ENCODE measurements at places on chromosomes 7 and 10.

DNA sequence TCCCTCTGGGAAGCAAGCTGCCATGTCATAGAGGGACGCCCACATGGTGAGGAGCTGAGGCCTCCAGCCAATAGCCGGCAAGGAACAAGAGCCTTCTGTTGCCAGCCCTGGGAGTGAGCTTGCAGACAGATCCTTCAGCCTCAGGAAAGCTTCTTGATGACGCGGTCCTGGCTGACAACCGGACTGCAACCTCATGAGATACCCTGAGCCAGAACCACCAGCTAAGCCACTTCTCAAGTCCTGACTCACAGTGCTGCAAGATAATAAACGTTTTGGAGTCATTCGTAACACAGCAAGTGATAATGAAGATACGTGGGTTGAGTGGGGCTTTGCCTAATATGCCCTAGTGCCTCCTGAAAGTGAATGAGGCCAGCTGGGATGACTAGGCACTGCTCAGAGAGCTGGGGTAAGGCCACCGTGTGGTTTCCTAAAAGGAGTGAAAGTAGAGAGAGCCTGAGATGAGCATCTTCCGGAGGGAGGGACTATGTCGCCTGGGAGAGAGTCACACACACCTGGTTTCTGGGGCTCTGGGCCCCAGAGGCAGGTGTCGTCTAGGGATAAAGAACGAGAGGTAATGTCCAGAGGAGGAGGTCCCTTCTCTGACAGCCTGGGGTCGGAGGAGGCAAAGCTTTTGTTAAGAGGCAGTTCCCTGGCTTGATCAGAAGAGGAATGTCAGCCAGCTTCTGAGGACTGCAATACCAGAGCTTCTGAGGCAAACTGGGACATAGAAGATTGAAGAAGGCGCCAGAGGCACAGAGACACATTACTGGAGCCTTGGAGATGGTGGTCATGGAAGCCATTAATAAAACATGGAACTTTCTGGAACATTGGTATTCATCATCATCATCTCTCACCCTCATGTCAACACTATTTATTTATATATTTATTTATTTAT, 53.6 kb downstream of the PYROXD2 start:
- DNase-seq = peak; percentile 85

DNA sequence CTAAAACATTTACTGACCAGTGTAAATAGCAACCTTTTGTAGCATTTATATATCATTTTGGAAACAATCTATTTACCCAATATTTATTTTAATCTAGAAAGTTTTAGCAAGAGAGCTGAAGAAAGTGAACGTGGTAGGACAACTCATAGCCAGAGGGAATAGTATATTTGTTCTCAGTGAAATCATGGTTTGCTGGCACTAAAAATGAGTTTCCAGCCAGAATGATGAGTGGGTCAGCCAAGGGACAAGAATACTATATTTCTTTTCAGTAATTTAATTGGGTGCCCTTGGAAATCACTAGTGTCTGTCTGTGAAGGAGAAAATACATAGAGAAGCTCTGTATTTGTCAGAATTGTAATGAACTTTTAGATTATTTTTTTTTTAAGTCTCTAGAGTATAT, 74.9 kb downstream of the MINPP1 start:
- DNase-seq = no peak

DNA sequence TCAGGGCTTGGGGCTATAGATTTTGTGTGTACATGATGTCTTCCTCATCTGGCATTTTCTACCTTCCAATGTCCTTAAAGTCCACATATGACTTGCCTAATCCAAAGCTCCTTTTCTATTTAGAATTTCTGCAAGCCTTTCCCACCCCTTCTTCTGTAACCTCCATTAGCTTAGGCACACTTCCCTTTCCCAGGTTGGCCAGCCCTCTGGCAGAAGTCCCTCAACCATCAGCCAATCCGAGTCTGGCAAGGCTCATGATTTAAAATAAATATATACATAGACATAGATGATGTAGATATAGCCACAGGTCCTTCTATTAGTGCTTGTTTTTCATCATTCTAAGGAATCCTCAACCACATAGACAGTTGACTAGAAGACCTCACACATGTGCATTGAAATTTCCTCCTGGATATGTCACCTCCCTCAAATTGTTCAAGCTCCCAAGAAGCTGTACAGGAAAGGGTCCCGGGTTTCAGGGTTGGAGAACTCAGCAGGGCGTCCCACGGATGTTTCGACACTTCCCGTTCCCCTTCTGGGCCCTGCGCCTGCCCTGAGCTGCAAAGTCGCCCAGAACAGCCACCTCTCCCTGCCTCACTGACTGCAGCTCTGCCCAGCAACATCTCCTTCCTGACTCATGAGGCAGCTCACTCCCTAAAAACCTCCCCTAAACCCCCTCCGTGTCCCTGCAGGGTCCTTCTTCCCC, 20.4 kb upstream of the PIK3AP1 start:
- DNase-seq = peak; percentile 93

DNA sequence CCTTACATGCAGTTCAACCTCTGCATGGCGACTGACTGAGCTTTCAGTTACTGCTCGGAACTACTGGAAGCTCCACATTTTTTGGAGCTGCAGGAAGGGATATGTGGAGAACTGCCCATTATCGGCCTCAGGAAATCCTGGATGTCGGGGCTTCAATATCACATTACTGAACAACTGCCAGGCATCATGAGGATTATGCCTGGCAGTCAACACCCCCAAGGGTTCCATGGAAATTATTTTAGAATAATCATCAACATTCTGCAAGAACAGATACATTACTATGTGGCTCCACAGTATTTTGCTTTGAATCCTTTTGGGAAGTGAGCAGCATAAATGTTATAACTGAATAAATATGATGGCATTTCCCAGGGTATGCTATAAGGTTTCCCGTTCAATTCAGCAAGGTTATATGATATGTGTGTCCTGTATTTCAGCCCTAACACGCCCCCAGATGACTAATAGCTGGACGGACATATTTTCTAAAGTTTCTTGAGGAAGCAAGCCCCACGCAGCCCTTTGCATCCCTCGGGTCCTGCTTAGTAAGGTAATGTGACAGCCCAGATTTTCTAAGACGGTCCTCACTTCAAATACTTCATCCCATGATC, 53.0 kb upstream of the OPALIN start:
- DNase-seq = no peak

GRCh38 chr10:93083743-93084539, 10.2 kb downstream of the CYP26A1 start:
- no peak for DNase-seq

DNA sequence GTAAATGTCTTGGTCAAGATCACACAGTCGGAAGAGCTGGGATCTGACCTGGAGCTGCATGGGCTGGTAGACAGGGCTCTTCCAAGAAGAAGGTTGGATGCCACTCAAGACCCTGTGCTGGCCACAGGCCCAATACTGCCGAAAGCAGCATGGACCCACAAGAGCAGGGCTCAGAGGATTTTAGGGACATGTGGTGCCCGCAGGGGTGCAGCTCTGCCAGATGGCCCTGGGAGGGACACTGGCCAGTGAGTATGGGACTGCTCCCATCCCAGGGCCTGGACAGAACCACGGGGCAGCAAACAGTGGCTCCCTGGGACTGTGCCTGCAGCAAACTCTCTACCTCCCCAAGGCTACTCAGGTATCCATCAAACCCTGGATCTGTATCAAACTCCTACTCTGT, 12.4 kb downstream of the MAT1A start:
- DNase-seq = no peak

DNA sequence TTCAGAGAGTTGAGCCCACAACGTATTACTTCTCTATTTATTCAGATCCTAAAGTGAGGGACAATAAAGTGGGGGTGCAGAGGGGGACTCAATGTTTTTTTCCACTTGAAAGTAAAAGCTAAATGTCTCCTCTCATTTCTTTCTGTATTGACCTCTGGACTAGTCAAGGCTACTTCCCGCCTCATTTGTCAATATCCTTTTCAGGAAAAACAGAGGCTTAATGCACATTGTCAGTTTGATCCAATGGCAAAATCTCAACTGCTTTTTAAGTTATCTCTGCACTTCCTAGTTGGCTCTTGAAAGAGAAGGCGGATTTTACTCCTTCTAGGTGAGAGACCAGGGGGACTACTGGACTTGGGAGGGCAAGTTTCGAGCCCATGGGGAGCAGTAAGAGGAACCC, 56.4 kb downstream of the HIPK2 start:
- DNase-seq = no peak

DNA sequence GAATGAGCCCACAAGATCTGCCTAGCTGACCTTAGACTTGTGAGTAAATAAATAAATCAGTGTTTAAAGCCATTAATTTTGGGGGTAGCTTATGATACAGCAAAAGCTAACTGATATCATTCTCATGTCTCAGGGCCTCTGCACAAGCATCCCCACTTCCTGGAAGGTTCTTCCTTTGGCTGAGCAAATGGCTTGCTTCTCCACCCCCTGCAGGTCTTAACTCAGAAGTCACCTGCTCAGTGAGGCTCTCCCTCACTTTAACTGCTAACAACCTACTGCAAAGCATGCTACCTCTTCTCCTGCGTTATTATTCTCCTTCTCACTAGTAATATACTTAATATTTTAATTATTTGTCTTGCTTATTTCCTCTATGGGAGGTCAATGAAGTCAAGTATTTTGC, 167.3 kb downstream of the TPK1 start:
- no peak for DNase-seq

DNA sequence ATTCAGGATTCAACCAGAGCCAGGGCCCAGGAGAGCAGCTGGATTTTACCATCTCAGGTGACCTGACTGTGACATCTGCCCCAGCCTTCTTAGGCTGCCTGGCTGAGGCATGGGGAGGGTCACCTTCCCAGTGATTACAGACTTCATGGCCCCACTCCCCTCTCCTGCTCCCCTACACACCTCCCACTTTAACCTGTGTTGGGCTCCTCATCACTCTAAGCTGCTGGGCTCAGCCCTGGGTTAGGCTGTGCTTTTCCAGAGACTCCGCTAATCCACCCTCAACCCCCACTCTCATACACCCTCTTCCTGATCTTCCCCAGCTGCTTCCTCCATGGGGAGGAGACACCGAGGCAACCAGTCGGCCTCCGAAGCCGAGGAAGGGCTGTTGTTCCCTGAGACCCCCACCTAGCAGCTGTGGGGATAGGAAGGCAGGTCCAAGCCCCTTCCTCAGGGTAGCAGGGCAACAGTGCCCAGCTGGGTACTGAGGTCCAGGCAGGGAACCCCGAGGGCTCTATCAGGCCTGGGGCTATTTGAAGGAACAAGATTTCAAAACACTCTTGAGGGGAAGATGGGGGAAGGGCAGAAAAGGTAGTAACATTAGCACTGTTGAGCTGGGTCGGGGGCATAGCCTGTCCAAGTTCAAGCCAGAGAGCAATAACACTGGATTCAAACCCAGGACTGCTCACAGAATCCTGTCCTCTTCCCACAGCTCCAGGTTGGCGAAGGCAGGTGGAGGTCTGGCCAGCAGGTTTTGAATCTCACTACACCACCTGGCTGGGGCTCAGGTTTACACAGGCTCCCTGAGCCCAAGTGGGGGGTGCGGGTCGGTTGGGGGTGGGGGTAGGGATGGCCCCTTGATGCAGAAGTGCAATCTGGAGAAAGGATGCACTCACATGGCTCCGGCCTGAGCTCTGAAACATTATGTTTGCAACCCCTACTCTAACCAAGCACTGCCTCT, 1.8 kb downstream of the IMPDH1 start:
- DNase-seq = no peak

DNA sequence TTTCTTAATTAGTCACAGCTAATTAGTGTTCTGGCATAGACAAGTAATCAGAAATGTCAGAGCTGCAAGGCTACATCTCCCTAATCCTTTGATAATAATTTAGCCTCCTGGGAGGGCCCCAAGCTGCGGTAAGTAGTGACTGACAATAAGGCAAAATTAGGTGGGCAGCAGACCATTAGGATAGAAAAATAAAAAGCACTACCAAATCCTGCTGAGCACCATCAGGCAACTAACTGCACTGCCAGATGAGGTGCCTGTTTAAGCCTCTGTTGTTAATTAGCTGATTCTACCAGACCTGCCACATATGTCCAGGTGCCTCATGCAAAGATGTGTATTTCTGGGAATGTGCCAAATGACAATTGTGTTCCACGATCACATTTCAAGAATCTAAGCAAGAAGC, 32.5 kb upstream of the FEZF1 start:
- DNase-seq = no peak

DNA sequence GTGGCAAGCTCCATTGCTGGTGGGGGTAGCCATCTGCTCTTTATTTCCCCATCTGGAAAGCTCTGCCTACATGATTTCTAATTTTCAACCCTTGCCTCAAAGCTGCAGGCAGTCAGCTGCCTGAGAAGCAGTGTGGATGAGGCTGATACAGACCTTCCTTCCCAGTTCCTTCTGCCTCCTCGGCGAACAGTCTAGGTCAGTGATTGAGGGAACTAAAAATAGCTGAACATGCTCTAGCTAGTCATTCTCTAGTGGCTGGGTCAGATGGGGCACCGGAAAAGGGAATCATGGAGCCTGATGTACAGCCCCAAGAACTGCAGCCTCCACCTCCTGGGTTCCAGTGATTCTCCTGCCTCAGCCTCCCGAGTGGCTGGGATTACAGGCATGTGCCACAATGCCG, 48.7 kb downstream of the NAMPT start:
- no peak for DNase-seq

- no peak for DNase-seq
These were observed 312.6 kb downstream of the IPMK start for GRCh38 chr10:57955076-57955475.

GRCh38 chr7:66847879-66848790, 72.9 kb upstream of the TMEM248 start:
- peak; percentile 89 for DNase-seq

DNA sequence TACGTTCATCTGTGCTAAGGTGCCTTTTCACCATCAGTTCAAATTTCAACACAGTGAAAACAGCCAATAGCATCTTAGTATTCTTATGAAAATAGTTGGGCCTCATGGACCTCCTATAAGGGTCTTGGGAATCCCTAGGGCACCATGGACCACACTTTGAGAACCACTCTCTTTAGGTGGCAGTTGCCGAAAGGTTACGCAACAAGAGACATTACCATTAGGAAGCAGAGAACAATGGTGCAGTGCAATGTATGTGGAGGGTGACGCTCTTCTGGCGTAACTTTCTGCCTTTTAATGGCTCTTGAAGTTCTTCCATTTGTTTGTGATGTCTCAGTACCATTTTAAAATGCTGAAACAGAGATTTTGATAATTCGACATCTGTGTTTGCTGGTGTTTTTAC, 131.1 kb downstream of the CNNM2 start:
- no peak for DNase-seq

DNA sequence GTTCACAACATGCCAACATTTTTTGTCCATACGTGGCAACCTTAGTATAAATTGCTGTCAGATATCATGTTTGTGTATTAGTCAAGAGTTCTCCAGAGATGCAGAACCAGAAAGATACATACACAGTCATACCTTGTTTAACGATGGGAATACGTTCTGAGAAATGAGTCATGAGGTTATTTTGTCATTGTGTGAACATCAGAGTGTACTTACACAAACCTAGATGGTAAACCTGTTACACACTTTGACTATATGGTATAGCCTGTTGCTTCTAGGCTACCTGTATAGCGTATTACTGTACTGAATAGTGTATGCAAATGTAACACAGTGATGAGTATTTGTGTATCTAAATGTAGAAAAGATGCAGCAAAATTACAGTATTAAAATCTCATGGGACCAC, 22.3 kb downstream of the ZNF518A start:
- DNase-seq = no peak

- no peak for DNase-seq
These were observed 57.7 kb upstream of the FAM20C start for GRCh38 chr7:134561-135256.

- no peak for DNase-seq
These were observed 461.6 kb downstream of the PLXDC2 start for GRCh38 chr10:20277820-20278219.

- no peak for DNase-seq
These were observed 22.4 kb upstream of the CYTH3 start for GRCh38 chr7:6294839-6295238.

- DNase-seq = no peak
These were observed 12.3 kb downstream of the SH3PXD2A start for GRCh38 chr10:103843045-103843444.

Data from inflammatory macrophage treated with lipopolysaccharide for 4 hours (primary cell).